ENCODE measurements at places on chromosomes 16 and 17.

- peak; percentile 47 for DNase-seq
Measured at GRCh38 chr17:29111816-29112499, 68.2 kb downstream of the MYO18A start.

GRCh38 chr16:75458439-75458838, 6.0 kb downstream of the TMEM170A start:
- no peak for DNase-seq

GRCh38 chr16:19003935-19004334, 20.2 kb downstream of the TMC7 start:
- no peak for DNase-seq

- no peak for DNase-seq
Measured at GRCh38 chr17:75440738-75441448, 15.5 kb upstream of the TMEM94 start.

- DNase-seq: no peak
Measured at GRCh38 chr16:47317465-47318240, 143.2 kb downstream of the ITFG1 start.

- no peak for DNase-seq
Measured at GRCh38 chr16:23384878-23385277, 68.1 kb downstream of the COG7 start.

DNA sequence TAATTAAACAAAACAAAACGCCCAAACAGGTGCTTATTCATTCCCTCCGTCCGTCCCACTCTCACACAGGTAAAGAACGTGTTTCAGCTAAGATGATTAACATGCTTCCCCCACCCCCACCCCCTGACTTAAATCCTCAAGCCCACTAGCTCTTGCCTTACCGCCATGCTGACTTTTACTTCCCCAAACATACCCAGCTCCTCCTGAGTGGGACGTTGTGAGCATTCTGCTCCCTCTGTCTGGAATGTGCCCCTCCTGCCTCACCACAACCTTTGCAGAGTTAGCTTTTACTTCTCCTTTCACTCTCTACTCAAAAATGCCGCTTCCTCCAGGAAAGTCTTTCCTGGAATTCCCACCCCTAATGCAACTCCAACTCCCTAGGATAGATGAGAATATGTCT, 774.0 kb upstream of the RBFOX1 start:
- DNase-seq: no peak

GRCh38 chr16:47939680-47940079, 216.1 kb downstream of the ABCC12 start:
- DNase-seq: no peak

- no peak for DNase-seq
Measured at GRCh38 chr16:17370223-17370707, 100.5 kb downstream of the XYLT1 start.

- DNase-seq: no peak
Measured at GRCh38 chr17:73939806-73940205, 263.7 kb upstream of the RPL38 start.

- peak; percentile 4 for DNase-seq
Measured at GRCh38 chr17:31549121-31549524, 157.6 kb downstream of the RAB11FIP4 start.

GRCh38 chr17:59149051-59149450, 5.9 kb downstream of the SKA2 start:
- DNase-seq: no peak

DNA sequence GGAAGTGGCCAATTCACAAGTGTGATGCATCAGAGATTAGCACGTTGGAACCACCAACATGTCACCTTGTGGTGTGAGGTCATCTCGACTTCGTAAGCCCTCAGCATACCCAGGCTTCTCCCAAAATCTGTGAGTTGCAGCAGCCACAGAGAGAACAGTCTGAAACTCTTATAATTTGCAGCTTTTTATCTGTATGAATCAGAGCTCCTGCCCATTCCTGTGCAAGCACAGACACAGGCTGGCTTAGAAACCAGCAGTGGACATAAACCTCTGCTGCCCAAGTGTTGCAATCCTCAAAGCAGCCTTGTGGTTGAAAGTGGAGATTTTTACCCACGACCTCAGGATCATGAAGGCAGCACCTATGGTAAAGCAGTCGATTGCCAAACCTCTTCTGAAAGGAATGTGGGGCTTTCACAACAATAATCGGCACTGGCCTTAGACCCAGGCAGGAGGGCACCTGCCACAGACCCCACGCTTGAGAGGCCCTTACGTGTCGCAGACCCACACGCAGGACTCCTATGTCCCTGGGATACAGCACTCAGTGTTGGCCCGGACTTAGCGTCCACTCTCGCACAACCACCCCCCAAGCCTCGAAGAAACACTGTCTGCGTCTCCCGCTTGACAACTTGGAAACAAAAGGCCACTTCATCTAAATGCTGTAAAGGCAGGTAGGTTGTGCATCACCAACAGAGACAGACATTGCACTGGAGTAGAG, 24.5 kb upstream of the OSGIN1 start:
- no peak for DNase-seq

DNA sequence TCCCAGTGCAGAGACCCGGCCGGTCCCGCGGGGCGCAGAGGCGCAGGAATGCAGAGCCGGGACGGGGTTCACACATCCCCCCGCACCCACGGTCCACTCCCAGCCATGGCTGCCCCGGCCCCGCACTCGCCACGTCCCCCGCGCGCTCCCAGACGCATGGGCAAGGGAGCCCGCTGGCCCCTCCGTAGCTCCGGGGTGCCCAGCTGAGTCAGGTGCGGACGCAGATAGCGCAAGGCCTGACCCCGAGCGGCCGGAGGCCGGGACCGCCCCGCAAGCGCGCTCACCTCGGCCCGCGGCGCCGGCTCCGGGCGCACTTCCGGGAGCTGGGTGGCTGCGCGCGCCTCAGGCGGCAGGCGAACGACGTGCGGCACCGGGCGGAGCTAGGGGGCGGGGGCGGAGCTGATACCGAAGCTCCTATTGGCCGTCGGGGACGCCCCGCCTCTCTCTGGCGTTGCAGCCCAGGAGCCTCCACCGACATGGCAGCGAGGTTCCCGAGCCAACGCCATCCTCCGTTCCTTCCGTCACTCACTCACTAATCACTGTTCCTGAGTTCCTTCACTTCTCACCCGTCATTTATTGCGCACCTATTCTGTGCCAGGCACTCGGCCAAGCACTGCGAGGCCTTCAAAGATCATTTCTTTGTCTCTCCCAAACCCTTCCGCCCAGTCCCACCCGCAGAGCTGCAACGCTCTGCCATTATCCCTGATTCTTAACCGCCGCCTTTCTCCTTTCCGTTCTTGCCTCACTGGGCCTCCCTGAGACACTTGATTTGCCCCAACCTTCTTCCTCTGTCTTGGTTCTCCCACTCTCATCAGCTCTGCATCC, at the start of gene ZNF18:
TSS of gene ZNF18 (minus strand) at position 329 of the 825 bp plus-strand sequence. CDS start 4,646 bp downstream, outside the sequence.
- peak; percentile 92 for DNase-seq
